Transverse colon (tissue), 4 donors: ENCODE measurements at places on chromosomes 3 and 15.
A peak's percentile ranks its signal among the peaks of the same experiment; 100 is the strongest.

- no peaks in the 10 kb centered on the region for H3K4me1 ChIP-seq
- H3K4me3 ChIP-seq, result no peak overlapping the region
- no peak overlapping the region for H3K27ac ChIP-seq
- peak; percentile 36 for DNase-seq
- no peaks in the 10 kb centered on the region for H3K27me3 ChIP-seq
- no peaks in the 10 kb centered on the region for H3K36me3 ChIP-seq
Observed at GRCh38 chr3:42701371-42702065, 1.1 kb downstream of the HHATL start.

GRCh38 chr3:38165722-38166387 lies 518 bp downstream of the OXSR1 start:
- DNase-seq, result no peak
- H3K27ac ChIP-seq, result peak overlapping the region; percentile 93
- peaks cover 18% of the 10 kb centered on the region for H3K4me1 ChIP-seq
- H3K36me3 ChIP-seq, result no peaks in the 10 kb centered on the region

GRCh38 chr3:168807448-168807847 lies 711.7 kb upstream of the GOLIM4 start:
- no peaks in the 10 kb centered on the region for H3K36me3 ChIP-seq
- no peaks in the 10 kb centered on the region for H3K27me3 ChIP-seq
- no peak overlapping the region for H3K4me3 ChIP-seq
- DNase-seq, result no peak

DNA sequence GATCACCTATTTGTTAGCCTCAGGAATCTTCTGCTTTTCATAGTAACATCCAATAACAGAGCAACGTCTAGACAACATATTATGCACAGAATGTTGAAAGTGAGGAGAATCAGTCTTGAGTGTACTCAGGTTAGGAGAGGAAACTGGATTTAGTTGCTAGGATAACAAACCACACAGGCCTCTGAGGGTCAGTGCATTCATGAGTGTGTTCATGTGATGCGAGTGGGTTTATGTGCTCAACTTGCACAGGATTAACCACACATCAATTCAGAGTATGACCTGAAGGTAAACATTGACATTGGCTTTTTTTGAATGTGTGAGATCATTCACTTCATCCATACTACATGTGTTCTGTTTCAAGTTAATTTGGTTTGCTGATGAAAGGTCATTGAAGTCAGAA lies 287.6 kb downstream of the DIPK2A start:
- no peaks in the 10 kb centered on the region for H3K36me3 ChIP-seq
- no peak for DNase-seq
- no peak overlapping the region for H3K27ac ChIP-seq
- no peak overlapping the region for H3K4me3 ChIP-seq

DNA sequence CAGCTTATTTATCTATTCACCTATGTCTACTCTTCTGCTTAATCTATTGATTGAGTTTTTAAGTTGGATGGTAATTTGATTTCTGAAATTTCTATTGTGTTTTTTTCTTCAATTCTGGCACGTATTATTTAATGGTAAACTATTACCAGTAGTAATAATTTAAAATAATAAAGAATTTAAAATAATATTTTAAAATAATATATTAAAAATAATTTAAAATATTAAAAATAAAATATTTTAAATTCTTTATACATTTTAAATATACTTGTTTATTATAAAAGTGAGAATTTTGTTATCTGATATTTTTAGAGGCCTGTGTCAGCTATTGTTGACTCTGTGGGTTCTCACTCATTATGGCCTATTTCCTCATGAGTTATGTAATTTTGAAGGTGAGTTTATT lies 100.7 kb upstream of the SPATA16 start:
- no peaks in the 10 kb centered on the region for H3K4me1 ChIP-seq
- no peaks in the 10 kb centered on the region for H3K27me3 ChIP-seq
- H3K4me3 ChIP-seq, result no peak overlapping the region
- no peak overlapping the region for H3K27ac ChIP-seq
- DNase-seq, result no peak
- H3K36me3 ChIP-seq, result no peaks in the 10 kb centered on the region

DNA sequence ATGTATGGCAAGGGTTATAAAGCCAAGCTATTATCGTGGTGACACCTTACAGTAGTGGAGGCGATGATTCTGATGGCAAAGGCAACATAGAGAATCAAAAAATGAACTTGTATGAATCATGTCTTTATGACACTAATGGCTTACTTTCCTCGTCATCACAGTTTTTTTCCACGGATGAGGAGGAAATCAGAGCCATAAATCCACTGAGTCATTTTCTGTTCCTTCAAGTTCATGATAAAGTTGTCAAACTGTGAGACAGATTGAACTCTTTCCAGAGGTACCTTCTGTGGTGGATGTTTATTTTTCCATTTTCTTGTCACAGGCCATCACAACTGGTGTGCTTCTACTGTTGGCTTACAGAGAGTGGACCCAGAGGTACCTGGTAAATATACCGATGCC lies 8.5 kb downstream of the TMEM212 start:
- H3K36me3 ChIP-seq, result no peaks in the 10 kb centered on the region
- no peak overlapping the region for H3K4me3 ChIP-seq
- DNase-seq, result no peak
- no peak overlapping the region for H3K27ac ChIP-seq
- no peaks in the 10 kb centered on the region for H3K4me1 ChIP-seq
- H3K27me3 ChIP-seq, result no peaks in the 10 kb centered on the region

GRCh38 chr3:119322835-119323722 lies 28.9 kb downstream of the ARHGAP31 start:
- peak overlapping the region; percentile 89 for H3K27ac ChIP-seq
- peak; percentile 89 for DNase-seq
- peaks cover 10% of the 10 kb centered on the region for H3K4me1 ChIP-seq
- H3K36me3 ChIP-seq, result no peaks in the 10 kb centered on the region
- H3K4me3 ChIP-seq, result peak overlapping the region; percentile 57

DNA sequence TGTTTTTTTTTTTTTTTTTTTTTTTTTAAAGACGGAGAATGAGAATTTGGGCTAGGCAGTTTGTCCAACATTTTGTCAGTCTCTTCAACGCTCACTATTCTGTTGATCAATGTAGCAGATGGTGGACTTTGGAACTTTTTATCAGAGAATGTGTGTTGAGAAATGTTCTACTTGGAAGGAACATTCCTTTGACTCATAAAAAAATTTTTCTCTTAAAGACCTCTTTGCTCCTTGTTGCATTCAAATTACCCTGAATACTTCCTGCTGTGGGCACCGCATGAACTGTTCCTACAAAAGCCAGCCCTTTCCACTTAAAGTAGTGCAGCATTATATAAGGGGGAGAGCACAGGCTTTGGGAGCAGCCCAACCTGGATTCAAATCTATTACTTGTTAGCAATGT lies 182.9 kb downstream of the AKAP13 start:
- H3K4me1 ChIP-seq, result peaks cover 13% of the 10 kb centered on the region
- H3K27ac ChIP-seq, result peak overlapping the region; percentile 70
- H3K36me3 ChIP-seq, result no peaks in the 10 kb centered on the region
- no peak for DNase-seq
- no peak overlapping the region for H3K4me3 ChIP-seq
